Aorta (tissue), 5 donors: ENCODE measurements at places on chromosomes 7 and 10.

GRCh38 chr7:90412458-90413184 lies 9.4 kb downstream of the CLDN12 start:
- no peak for DNase-seq

DNA sequence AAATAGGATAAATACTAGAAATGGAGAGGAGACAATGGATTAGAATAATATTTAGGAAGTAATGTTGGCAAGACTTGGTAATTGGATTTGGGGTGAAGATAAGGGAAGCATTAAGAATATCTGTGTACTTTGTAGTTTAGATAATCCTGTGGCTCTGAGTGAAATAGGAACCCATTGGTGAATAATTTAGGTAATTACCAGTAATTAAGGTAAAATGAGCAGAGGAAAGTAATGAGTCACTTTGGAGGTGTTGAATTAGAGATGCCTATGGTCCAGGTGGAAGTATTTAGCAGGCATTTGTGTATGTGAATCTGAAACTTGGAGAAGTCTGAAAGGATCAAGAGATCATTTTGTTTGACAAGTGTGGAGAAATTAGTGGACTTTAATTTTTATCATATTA lies 5.7 kb downstream of the C1GALT1 start:
- DNase-seq: no peak

GRCh38 chr7:125355899-125356298 lies 426.3 kb upstream of the POT1 start:
- no peak for DNase-seq

GRCh38 chr10:22570733-22571430 lies 143.5 kb downstream of the PIP4K2A start:
- DNase-seq: no peak

DNA sequence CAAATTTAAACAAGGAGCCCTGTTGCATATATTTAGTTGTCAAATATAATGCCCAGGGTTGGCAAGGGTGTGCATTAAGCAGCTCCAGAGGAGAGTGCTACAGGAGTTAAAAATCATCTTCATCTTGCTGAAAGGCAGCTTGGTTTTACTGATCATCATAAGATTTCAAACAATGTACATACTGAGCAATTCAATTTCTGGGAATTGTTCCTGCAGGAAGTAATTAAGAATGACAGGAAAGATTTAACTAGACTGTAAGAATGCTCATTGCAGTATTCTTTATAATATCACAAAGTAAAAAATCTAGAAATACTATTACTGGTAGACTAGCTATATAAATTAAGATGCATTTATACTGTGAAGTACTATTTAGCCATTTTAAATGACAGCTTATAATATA lies 153.6 kb downstream of the DYNC1I1 start:
- DNase-seq: no peak

GRCh38 chr7:115722302-115722977 lies 308.1 kb downstream of the TFEC start:
- no peak for DNase-seq

DNA sequence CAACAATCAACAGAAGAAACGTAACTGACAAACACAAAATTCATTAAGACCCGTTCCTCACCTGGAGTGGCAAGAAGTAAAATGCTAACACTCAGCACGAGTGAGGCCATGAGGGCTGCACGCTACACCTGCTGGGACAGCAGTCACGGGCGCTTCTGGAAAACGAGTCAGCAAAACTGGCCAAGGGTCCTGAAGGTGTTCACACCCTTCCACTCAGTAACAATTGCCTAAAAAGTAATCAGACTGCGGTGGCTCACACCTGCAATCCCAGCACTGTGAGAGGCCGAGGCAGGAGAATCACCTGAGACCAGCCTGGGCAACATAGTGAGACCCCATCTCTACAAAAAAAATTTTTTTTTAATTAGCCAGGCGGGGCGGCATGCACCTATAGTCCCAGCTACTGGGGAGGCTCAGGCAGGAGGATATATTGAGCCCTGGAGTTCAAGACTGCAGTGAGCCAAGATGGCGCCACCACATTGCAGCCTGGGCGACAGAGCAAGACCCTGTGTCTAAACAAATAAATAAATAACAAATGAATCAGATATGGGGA lies 199.1 kb downstream of the MAD1L1 start:
- DNase-seq: no peak

DNA sequence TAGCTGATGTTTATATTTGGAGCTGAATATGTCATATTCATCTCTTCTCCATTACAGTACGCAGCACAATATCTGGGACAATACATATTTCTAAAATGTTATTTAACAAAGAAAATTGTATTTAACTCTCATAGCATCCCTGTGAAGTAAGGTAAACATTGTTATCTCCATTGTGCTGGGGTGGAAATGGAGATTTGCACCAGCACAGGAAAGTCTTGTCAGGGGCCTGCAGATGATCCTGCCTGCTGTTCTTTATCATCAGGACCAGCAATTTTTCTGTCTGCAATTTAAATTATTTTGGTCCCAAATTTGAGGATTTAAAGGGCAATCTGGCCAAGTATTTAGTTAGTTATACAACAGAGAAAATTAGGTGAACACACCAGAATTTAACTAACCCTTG lies 144.4 kb downstream of the CPED1 start:
- DNase-seq: no peak

DNA sequence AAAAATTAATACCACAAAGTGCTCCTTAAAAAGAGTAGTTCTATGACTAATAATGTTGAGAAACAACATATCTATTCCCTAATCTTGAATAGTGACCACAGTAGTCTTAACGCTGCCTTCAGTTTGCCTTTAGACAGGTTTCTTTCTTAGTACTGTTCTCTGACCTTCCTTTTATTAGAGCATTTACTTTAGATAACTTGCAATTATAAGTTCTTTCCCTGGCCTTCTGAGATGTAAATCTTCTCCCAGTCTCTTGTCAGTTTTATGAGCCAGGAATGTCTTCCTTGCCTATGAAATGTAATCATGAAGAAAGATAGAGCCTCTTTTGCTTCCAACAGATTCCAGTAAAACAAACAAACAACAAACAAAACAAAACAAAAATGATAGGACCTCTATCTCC lies 1119.8 kb upstream of the LRRTM3 start:
- DNase-seq: no peak

DNA sequence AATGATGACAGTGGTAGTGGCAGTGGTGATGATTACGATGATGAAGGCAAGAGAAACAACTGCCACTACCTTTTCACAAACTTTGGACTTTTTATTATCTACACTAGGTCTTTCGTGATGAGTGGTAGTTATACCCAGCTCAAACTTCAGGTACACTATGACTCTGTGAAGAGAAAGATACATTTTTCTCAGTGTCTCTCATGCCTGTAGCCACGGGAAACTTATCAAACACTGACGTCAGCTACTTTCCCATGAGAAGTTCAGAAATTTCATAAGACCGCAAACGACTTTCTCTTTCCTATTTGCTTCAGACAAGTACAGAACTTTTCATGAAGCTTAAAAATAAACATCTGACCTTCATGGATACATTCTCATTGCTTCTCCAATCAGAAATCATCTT lies 57.0 kb downstream of the CALD1 start:
- DNase-seq: no peak

DNA sequence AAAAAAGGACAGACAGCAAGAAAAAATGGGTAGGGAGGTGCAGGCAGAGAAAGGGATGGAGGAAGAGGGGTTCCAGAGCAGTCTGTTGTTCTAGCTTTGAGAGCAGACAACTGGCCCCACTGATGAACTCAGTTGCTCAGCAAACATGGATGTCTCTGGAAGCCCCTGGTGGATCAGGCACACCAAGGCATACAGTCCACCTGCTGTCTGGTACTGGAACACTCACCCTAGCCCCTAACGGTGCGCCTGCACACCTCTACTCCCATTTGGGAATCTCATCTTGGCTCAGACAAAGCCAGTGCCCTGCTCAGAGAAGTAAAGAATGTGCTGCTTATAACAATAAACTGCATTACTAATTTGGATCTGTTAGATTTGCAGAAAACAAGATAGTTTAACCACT lies 7.7 kb downstream of the MACROH2A2 start:
- no peak for DNase-seq

GRCh38 chr10:29791773-29792172 lies 157.0 kb upstream of the SVIL start:
- no peak for DNase-seq

DNA sequence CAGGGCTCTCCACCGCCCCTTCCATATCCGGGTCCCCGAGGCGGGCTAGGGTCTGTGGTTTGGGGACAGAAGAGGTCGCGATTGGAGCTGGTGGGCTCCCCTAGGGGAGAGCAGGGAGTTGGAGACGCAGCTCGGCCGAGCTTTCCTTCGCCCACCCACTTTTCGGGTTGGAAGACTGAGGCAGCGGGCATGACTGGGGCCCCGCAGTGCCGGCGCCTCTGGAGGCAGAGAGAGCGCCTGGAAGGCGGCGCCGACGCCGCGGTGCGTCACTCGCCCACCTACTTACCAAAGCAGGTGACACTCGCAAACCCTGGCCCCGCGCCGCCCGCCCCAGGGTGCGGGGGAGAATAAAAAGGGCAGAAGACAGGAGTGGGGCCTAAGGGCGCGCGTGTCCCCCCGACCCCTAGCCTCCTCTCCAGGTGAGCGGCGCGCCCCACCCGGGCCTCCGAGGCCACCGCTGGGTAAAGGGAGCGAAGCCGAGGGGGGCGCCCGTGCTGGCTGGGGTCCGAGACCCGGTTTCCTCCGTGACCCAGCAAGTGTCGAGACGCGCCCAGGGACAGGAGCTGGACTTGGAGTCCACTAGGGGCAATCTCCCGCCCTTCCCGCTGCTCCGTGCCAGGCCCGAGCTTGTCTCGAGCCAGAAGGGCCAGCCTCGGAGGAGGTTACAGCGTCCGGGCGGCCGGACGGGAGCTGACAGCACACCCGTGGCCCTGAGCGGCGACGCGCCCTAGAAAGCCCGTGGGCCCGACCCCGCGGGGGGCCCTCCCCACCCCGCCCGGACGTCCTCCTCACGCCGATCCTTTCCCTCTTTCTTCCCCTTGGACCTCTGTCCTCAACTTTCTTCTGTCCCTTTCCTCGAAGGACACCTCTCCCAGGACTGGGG lies 34.4 kb upstream of the GRID1 start:
- DNase-seq: peak; percentile 83

- DNase-seq: no peak
Observed at GRCh38 chr10:6503171-6503570, 76.9 kb downstream of the PRKCQ start.

DNA sequence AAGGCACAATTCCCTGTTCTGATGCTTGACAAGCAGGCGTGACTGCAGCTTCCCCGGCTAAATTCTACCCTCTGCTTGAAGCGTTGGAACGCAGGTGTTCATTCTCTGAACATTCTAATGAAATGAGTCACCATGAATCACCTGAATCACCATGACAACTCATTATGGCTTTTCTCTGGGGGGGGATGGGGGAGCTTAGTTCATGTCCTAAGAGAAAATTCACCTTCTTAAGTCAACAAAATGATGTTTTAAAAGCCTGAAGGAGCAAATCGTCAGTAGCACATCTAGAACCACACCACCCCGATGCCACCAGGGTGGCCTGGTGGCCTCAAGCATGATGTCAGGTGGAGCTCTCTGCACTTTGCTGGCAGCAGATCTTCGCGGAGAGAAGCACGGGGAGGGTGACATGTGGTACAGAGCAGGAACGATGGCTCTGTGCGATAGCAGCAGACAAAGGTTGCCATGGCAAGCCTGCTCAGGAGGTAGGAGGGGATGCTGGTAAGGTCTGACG lies 33.7 kb downstream of the DDC start:
- no peak for DNase-seq
